Stimulated activated CD8-positive, alpha-beta memory T cell treated with anti-CD3 and anti-CD28 coated beads, Interleukin-4, amount 100 ng/mL, for 1 hour (primary cell): ENCODE measurements at places on chromosomes 13 and 19.

DNA sequence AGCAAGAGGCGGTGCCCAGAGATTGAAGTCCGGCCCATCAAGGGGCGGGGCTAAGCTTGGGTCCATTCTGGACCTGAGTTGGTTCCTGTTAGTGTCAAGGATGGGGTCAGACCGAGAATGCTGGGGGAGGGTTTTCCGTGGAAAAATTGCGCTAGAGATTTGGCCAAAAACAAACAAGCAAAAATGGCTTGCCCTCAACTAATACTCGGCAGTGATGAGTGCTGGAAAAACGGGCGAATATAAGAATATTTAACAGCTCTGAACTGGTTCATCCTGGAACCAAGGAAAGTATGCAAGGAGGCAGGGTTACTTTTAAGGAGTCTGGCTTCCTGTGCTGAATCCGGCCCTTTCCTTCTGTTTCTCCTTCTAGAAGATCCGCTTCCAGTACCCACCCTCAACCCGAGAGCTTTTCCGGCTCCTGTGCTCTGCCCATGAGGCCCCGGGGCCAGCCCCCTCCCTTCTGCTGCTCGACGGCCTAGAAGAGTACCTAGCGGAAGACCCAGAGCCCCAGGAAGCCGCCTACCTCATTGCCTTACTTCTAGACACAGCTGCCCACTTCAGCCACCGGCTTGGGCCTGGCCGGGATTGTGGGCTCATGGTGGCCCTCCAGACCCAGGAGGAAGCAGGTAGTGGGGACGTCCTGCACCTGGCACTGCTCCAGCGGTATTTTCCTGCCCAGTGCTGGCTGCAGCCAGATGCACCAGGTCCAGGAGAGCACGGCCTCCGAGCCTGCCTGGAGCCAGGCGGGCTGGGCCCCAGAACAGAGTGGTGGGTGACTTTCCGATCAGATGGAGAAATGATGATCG is 880 bp downstream of the SWSAP1 start:
- peak; percentile 44 for DNase-seq

DNA sequence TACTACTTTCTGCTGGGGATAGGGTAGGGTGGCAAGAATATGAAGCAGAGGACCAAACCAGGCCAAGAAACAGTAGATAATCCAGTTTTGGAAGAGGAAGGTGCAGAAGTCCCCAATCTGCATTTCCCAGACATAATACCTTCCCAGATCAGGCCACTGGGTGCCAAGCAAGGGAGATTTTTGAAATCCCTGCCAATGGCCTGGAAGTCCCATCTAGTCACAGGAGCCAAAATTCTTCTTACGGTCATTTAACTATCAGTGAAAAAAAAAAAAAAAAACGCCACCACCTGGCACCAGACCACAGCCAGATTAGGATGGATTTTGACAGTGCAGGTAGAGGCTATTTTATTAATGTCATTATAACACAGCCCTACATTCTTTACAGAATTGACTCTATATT is 57.8 kb downstream of the ZC3H13 start:
- DNase-seq = no peak

- no peak for DNase-seq
Observed at GRCh38 chr13:33092073-33092987, 76.1 kb downstream of the KL start.

- DNase-seq = no peak
Observed at GRCh38 chr19:17829855-17830566, 8.7 kb upstream of the INSL3 start.

DNA sequence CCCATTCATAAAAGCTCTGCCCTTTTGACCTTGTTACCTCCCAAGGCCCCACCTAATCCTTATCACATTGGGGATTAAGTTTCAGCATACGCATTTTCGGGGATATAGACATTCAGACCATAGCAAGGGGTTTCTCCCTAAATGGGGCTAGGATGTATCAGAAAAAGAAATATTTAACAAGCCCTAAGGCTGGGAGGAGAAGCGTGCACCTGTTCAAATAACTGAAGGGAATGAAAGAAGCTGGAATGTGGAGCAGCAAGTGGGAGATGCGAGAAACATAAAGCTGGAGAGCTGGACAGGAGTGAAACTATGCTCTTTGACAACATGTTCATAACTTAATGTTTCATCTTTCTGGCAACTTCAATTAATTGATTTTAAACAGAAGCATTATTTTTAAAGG is 811.8 kb upstream of the GPC6 start:
- DNase-seq = no peak

GRCh38 chr19:49741210-49741844 is 21.8 kb downstream of the TSKS start:
- DNase-seq = no peak
